ENCODE measurements at places on chromosomes 7 and 10.
A peak's percentile ranks its signal among the peaks of the same experiment; 100 is the strongest.

DNA sequence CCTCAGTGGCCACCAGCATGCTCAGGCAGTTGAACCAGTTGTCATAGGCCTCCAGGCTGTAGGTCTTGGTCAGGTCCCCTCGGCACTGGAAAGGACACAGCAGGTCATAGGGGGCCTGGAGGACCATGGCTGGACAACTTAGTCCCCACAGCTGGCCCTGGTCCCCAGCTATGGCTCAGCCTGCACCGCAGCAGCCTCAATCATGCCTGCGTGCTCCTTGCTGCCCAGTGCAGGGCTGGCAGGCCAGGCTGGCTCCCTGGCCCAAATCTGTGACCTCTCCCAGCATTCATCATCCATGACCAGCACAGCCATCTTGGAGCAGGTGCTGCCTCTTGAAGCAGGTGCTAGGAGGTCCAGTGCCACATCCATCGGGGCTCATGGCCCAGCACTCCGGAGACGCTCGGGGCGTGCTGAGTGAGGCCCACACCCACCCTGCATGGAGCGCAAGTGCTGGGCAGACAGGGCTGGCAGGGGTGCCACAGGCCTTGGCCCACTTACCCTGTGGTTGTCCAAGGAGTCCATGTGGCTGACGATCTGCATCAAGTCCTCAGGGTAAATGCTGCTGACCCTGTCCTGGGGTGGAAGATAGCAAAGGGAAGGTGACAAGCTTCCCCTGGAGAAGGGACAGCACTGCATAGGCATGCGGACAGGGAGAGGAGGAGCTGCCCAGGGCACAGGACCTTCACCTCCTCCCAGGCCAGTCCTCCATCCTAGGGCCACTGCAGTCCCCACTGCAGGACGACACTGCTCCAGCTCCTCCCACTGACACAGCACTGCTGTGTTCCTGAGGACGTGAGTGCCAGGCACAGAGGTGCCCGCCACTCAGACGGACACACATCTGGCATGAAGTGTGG, 61.7 kb downstream of the CSGALNACT2 start:
- DNase-seq, result no peak

DNA sequence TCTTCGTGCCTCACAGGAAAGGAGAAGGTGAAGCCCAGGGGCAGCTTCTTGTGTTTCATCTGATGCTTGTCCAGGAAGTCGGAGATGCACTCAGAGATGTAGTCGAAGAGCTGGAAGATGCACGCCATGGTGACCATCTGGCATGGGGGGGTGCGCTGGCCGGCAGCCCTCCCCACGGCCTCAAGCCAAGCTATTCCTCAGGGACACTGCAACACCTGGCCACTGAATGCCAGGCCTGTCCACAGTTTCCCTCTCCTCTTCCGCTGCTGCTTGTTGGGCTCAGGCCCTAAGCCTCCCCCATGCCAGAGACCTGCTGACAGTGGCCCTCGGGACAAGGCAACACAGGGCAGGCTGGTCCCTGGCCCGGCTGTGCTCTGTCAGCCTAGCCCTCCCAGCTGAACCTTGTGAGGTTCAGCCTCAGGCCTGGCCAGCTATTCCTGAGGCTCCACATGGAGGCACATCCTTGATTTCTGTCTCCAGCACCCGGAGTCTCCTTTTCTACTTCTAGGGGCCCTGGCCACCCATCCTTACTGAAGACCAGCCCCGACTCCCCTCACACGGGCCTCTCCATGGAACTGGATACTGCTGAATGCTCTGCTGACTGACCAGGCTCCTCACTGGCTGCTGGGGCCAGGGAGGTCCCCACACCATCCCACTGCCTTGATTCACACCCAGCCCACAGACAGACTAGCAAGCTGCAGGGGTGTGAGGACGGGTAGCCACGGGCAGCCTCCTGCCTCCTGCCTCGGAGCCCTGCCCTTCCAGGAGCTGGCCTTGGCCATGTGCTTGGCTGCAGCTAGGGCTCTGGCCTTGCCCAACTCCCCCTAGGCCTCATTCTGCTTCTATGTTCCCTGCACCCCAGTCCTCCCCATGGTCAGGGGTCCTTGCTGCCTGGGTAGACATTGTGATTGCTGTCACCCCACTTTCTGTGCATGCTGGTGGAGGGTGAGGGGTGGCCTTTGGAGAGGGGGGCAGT, 10.1 kb upstream of the MYL7 start:
- DNase-seq, result no peak

DNA sequence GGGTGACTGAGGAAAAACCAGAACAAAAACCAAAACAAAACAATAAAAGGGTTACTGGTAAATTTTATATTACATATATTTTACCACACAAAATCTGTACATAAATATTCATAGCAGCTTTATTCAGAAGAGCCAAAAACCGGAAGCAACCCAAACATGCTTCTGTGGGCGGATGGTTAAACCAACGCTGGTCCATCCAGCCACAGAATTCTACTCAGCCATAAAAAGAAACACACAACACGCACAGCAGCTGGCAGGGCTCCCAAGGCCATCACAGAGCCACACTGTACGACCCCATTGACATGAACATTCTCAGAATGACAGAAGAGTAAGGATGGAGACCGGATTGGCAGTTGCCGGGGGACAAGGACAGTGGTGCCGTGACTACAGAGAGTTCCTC, 83.6 kb downstream of the PROSER2 start:
- DNase-seq, result no peak

DNA sequence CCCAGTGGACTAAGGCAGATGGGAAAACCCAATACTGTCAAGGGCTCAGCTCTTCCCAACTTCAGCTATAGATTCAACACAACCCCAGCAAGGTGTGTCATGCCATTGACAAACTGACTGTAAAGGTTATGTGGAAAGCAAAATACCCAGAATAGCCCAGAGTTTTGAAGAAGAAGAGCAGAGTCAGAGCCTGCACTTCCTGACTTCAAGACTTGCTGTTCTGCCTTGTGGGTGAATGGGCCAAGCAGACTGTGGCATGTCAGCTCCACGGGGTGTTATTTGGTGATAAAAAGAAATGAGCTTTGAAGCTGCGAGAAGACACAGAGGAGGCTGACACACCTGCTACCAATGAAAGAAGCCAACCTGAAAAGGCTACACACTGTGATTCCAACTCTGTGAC, 89.7 kb downstream of the NKX6-2 start:
- DNase-seq, result no peak

GRCh38 chr7:156942708-156943090, 6.8 kb upstream of the NOM1 start:
- no peak for DNase-seq

DNA sequence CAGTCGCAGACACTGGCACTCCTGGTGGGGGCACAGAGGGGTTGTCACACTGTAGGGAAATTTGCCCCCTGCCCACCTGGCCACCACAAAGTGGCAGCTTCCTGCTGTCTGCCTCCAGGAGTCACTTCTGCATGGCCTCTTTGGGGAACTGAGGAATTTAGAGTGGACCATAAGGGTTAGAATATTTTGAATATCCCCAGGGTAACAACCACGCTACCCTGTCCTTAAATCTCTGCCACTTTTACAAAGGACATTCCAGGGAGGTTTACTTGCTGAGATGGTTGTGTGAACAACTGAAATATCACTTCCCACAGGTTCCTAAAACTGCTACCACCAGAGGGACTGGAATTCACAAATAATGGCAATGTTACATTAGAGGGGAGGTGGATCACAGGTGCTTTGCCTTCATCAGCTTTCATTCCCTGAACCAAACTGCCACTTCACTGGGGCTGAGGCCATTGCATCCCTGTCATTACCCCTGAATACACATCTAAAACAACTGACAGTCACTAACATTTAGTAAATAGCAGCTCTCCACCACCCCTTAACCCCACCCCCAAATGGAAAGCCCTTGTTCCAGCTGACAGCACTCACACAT, 88.1 kb upstream of the IFRD1 start:
- DNase-seq, result no peak

- peak; percentile 41 for DNase-seq
Measured at GRCh38 chr10:94320285-94320914, 42.3 kb downstream of the NOC3L start.

DNA sequence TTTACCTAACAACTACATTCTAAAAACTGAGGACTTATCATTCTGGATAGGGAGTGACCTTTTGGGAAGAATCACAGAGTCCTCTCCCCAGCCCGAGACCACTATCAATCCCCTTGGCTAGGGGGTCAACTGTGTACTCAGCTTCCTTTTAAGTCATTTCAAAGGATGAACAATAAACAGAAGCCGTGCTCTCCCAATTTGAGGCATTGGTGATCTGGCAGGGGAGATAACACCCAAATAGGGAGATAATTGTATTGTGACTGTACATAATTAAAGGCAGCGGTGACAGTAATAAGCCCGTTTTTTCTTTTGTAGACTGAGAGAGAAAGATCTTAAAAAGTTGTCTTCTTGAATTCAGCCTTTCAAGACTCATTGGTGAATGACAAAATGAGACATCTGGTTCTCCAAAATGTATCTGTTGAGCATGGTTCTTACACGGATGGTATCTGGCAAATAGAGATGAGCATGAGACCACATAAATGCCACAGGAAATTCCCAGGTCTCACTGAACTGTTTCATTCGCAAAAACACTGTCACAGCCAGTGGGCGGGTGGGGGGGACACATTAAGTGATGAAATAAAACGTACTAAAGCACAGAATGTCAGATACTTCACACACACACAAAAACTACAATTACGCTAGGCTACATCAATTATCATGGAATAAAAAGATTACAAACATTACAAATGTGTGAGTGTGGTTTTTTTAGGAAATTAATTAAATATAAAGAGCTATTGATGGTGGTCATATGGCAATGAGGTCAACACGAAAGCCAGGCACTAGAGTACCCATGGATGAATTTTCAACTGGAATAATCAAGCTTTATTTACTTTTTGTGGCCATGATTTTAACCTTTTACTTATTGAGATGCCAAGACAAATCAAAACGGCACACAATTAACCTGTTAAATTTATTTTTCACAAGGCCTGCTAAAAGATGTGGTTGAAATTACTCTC, 108.4 kb downstream of the HIPK2 start:
- no peak for DNase-seq

DNA sequence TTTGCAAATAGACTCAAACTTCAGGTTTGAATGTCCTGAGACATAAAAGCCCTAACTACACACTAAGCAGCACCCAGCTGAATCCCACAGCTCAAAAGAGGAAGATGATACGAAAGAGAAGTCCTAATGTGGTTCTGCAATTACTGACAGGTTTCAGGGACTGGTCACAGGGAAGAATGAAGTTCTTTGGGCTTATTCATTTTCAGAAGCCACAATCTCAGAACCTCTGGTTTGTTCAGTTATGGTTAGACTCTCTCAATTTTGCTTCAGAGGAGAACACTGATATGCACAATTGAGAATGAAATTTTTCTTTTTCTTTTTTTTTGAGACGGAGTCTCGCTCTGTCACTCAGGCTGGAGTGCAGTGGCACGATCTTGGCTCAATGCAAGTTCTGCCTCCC, 94.6 kb upstream of the FAM180A start:
- DNase-seq, result no peak

- DNase-seq, result no peak
Measured at GRCh38 chr7:139112316-139112715, 2.8 kb upstream of the ZC3HAV1 start.

- no peak for DNase-seq
Measured at GRCh38 chr7:19066170-19066569, 51.3 kb downstream of the TWIST1 start.

GRCh38 chr7:106523482-106523881, 137.5 kb downstream of the CCDC71L start:
- DNase-seq, result no peak

GRCh38 chr10:64041185-64041988, 520.2 kb downstream of the REEP3 start:
- DNase-seq, result peak; percentile 72

DNA sequence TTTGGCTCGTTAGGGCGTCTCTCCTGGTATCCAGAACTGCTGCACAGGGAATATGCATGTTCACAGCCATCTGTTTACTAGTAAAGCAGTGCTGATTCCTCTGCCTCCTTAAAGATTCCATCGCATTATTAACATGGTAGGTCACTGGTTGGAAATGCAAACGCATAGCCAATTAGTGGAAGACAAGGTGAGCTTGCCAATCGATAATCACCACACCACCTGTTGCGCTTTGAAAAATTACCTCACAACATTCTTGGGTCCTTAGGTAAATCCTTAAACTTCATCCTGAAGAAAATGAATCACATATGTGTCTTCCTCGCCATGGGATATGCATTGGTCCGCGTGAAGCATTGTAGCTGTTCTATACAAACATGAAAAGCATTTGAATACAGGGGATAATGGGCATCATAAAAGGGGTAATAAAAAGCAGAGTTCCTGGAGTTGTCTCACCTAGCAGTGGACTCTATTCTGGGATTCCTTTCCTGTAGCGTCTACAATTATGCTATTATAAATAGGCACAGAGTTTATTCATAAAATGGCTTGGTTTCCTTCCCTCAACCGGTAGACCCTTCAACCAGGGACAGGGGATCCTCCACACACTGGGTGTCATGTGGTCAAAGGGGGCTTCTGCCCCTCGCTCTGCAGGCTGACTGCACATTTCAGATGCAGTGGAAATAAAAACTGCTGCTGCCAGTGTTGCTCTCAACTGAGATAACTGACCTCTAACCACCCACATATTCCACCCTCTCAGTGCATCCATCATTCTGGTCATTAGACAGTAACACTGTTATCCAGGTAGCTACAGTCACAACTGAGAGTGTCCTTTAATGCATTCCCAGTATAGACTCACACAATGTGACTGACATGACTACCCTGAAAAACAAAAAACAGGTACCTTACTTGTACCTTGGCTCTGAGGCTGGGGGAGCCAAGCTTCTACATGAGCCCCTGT, 389.2 kb upstream of the NFE2L3 start:
- no peak for DNase-seq

DNA sequence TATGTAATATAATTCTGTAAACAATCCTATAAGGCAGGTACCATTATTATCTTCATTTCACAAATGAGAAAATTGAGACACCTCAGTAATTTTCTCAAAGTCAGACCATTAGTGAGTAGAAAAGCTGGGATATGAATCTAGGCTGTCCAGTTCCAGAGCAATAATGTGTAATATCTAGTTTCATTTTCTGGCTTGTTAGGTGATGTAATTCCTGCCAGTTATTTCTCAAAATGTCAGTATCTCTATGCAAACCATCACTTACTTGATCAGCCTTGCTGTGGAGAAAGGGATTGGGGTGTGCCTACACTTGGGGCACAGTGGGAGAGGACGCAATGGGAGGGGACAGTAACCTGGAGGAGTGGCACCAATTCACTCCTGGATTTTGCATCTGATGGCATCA, 157.5 kb downstream of the LYZL1 start:
- no peak for DNase-seq

- no peak for DNase-seq
Measured at GRCh38 chr7:74103219-74103772, 19.7 kb downstream of the LIMK1 start.
